CD8-positive, alpha-beta memory T cell (primary cell): ENCODE measurements at places on chromosomes 13 and 19.

GRCh38 chr19:56137405-56137804 is 3.7 kb upstream of the ZNF444 start:
- DNase-seq, result no peak
- H3K4me1 ChIP-seq, result peaks cover 14% of the 10 kb centered on the region
- no peak overlapping the region for H3K27ac ChIP-seq
- no peak overlapping the region for H3K4me3 ChIP-seq
- no peaks in the 10 kb centered on the region for H3K27me3 ChIP-seq

GRCh38 chr19:2032296-2032941 is 16.9 kb upstream of the BTBD2 start:
- H3K4me3 ChIP-seq, result peak overlapping the region; percentile 44
- H3K27ac ChIP-seq, result no peak overlapping the region
- peaks cover 28% of the 10 kb centered on the region for H3K4me1 ChIP-seq
- peaks cover under 1% of the 10 kb centered on the region for H3K36me3 ChIP-seq
- no peaks in the 10 kb centered on the region for H3K27me3 ChIP-seq

GRCh38 chr13:41490371-41491015 is 33.1 kb downstream of the RGCC start:
- no peak for DNase-seq
- H3K4me3 ChIP-seq, result no peak overlapping the region
- H3K27me3 ChIP-seq, result no peaks in the 10 kb centered on the region
- H3K36me3 ChIP-seq, result no peaks in the 10 kb centered on the region
- no peak overlapping the region for H3K27ac ChIP-seq
- H3K4me1 ChIP-seq, result peaks cover 69% of the 10 kb centered on the region

- H3K27ac ChIP-seq, result no peak overlapping the region
- no peak for DNase-seq
- no peaks in the 10 kb centered on the region for H3K27me3 ChIP-seq
- H3K4me1 ChIP-seq, result no peaks in the 10 kb centered on the region
These were observed 15.2 kb downstream of the CCNA1 start for GRCh38 chr13:36447501-36447900.

DNA sequence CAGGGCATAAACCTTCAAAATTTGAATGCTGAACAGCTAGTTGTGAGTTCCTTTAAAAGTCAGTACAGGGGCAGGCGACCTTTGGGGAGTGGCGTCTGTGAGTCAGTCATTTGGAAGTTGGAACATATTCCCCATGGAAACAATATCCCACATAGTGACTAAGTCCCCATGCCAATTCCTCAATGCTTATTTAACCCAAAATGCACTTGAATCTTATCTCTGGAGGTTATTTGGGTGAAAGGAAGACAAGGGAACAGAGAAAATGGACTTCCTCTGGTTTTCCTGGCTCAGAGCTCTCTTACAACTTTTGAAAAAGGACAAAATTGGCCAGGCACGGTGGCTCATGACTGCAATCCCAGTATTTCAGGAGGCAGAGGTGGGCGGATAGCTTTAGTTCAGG is 479.2 kb upstream of the NBEA start:
- H3K27ac ChIP-seq, result no peak overlapping the region
- no peak overlapping the region for H3K4me3 ChIP-seq
- no peak for DNase-seq
- no peaks in the 10 kb centered on the region for H3K4me1 ChIP-seq

DNA sequence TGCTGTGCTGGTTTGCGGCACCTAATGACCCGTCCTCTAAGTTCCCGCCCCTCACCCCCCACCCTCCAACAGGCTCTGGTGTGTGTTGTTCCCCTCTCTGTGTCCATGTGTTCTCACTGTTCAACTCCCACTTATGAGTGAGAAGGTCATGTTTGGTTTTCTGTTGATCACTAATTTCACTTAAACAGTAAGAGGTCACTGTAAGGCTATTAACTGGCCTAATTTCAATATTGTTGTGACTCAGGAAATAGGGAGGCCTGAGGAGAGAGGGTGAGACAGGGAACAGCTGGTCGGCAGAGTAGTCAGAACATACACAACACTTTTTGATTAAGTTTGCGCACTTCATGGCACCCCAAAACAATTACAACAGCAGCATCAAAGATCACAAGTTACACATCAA is 15.6 kb downstream of the TUBGCP3 start:
- H3K36me3 ChIP-seq, result peaks cover 14% of the 10 kb centered on the region
- peaks cover 23% of the 10 kb centered on the region for H3K4me1 ChIP-seq
- H3K27ac ChIP-seq, result no peak overlapping the region
- no peak for DNase-seq
